ENCODE measurements at places on chromosomes 7 and 10.
A peak's percentile ranks its signal among the peaks of the same experiment; 100 is the strongest.

DNA sequence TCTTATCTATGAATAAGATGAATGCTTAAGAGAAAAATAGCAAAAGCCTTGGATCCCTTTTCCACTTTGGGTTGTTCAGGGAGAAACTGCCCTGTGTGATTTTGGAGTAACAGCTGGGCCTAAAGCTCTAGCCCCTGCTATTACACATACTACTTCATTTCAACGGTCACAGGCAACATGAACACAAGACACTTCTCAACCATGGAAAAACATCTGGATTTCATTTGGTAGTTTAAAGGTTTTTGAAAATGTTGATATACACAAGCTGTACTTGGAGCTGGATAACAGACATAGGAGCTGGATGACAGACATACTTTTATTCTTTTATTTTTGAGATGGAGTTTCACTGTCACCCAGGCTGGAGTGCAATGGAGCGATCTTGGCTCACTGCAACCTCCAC lies 2.7 kb upstream of the CHUK start:
- no peak for DNase-seq

- peak; percentile 27 for DNase-seq
These were observed 230.1 kb upstream of the PRPS1L1 start for GRCh38 chr7:18257711-18258110.

- no peak for DNase-seq
These were observed 17.1 kb downstream of the LRRN3 start for GRCh38 chr7:111108000-111108399.

DNA sequence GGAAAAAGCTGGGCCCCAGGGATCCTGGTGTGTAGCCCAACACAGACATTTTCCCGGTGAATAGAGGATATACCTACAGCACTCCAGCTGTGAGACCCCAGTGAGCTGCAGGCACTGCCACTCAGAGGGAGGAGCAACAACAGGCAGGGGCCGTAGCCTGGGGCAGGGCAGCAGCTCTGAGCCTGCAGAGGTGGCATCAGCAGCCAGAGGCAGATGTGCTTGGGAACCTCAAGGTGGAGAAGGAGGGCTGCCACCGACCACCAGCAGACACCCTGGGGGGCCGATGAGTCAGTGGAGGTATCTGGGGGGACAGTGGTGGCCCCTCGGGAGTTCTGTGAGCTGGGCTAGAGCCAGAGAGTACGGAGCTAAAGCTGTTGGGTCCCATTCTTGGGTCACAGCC lies 110.2 kb upstream of the GDF10 start:
- no peak for DNase-seq
